Amygdala (tissue), 56 donors: ENCODE measurements at places on chromosomes 7 and 10.

- no peak for DNase-seq
Measured at GRCh38 chr10:13712837-13713581, 126.2 kb downstream of the PRPF18 start.

GRCh38 chr7:105861224-105861623, 15.2 kb downstream of the ATXN7L1 start:
- DNase-seq, result no peak

DNA sequence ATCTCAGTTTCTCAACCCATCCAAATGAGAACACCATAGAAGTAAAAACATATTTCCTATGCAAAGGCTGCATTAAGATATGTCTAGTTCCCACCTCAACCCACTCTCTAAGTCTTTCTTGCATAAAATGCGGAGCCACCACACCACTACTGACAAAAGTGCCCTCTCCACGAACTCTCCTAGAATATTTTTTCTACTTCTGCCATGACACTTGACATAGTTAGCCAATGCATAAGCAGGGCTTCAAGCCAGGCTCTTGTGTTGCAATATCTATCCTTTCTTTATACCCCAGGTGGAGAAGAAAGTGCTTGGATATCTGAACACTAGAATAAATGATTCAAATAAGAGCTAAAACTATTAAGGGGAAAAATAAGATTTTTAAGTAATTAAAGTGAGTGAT, 465.2 kb downstream of the NRG3 start:
- no peak for DNase-seq

- no peak for DNase-seq
Measured at GRCh38 chr10:3425261-3425660, 252.7 kb upstream of the PITRM1 start.

- no peak for DNase-seq
Measured at GRCh38 chr7:81715984-81716588, 53.8 kb downstream of the HGF start.

DNA sequence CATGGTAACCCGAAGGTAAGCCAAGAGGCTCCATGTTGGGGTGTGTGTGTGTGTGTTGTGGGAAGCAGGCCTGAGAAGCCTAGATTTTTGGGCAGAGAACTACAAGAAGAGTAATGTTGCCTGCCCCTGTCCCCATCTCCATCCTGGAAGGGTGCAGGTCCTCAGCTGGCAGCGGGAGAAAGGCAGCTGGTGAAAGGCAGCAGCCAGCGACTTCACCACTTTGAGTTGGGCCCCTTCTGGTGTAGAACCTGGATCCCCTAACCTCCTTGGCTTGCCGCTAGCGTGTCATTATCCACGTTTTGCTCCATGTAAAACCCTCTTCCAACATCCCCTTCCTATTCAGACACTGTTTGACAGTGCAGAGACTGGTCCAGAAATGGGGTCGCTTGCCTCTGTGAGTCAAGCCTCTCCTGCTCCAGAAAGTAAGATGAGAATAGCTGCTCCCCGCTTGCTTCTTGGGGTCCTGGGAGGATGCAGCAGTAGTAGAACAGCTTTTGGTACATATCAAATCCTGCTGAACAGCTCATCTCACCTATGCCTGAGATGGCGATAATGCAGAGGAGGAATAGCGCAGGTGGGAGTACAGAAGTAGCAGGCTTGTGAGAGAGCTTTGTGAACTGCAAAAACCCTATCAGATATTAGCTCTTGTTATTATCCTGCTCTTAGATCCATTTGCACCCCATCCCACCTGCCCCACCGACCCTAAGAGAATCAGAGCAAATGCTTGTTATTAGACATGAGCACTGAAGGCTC, 22.1 kb upstream of the CDH23 start:
- DNase-seq, result no peak

DNA sequence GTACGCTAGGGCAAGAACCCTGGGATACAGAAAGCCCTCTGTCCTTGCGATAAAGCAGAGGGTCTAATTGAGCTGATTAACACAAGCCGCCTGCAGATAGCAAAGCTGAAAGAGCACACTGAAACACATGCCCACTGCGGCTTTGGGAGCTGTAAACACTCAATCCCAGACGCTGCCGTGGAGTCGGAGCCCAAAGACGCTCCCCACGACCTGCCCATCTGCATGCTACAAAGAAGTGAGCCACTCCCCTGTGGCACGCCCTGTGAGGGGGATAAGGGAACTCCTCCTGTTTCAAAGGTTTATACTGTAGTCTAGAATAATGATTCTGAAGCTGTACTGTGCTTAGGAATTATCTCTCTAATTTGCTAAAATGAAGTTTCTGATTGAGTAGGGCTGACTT, 985.6 kb upstream of the GHITM start:
- DNase-seq, result no peak

- no peak for DNase-seq
Measured at GRCh38 chr10:16242859-16243613, 193.8 kb upstream of the PTER start.

GRCh38 chr10:99913831-99914235, 95.9 kb downstream of the DNMBP start:
- no peak for DNase-seq

DNA sequence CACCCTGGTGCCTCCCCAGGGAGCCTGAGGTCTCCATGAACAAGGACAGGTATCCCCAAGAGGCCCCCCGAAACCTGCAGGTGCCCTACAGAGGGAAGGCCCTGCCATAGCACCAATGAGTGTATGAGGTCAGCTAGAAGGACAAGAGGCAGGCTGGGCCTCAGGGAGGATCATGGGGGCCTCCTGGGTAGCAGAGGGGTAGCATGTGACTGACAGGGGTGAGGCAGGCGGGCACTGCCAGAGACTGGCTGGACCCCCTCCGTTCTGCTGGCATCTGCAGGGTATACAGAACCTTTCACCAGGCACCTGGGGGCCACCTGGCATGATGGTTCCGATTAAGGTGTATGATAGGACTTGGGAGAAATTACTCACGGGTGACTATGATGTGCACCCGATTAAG, 79.2 kb upstream of the KCTD7 start:
- DNase-seq, result no peak

- DNase-seq, result no peak
Measured at GRCh38 chr7:86963599-86964230, 95.7 kb downstream of the ELAPOR2 start.

- no peak for DNase-seq
Measured at GRCh38 chr10:93071674-93072224, 1.9 kb upstream of the CYP26A1 start.

DNA sequence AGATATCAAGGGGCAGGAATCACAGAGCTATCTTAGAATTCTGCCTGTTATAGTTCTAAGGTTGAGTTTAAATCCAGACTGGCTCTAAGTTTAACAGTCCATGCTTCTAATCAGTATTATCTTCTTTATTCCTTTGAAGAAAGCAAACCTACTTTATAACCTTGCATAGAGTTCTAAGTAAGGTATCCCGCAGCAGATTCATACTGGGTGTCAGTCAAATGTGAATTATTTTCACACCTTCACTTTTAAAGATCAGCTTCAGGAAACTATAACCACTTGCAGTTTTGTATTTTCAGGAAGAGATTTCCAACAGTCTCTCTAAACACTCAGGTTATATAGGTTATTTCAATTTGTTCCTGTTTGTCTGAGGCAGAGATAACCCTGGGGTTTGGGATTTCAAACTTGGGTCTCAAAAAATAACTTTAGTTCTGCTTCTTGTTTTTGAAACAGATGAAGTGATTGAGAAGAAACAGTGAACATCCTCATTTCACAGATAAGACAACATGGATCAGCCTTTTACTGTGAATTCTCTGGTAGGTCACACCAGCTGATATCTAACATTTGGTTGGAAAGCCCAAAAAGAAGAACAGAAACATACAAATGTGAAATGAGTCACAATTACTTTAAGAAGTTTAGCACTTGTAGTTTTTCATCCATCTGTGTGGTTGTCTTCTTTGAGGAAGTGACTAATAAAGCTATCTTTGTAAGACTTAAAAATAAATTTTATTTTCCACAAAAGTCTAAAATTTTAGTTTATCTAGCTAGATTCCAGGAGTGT, 21.4 kb downstream of the STAMBPL1 start:
- DNase-seq, result no peak

DNA sequence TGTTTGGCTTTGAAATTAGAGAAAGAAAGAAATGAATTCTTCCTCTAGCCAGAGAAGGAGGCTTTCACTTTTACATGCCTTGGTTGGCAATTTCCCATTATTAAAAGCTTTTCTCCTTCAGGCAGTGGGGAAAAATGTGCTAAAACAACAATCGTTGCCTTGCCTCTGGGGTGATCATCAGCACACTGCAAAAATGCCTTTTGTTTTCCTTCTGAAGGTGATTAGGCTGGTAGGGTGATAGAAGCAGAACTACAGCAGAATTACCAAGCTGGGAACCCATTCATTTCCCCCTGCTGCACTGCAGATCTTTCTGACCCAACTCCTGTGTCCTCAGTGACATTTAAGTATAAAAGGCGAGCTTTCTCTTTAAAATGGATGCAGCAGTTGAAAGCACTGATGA, 22.2 kb downstream of the ANK3 start:
- no peak for DNase-seq

DNA sequence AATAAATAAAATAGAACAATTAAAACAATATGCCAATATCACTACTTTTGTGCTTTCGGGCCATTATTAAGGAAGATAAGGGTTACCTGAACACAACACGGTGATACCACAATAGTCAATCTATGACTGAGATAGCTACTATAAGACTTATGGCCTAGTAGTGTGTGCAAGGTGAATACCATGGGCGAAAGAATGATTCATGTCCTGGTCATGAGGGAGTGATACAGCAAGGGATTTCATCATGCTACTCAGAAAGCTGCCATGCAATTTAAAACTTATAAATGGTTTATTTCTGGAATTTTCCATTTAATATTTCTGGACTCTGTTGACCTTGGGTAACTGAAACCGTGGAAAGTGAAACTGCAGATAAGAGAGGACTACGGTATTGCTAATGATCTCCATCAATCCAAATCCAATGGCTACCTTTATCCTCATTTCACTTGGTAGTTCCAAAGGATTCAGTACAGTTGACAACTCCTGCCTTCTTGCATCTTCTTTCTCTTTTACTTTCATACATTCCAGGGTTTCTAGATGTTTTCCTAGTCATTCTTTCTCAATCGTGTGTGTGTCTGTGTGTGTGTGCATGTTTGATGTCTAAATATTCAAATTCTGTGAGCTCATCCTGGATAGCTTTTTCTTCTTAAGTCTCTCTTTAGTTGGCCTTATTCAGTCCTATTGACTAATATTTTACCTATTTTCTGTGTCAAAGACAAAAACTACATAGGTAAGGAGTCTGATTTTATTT, 100.5 kb upstream of the MAGI2 start:
- no peak for DNase-seq

DNA sequence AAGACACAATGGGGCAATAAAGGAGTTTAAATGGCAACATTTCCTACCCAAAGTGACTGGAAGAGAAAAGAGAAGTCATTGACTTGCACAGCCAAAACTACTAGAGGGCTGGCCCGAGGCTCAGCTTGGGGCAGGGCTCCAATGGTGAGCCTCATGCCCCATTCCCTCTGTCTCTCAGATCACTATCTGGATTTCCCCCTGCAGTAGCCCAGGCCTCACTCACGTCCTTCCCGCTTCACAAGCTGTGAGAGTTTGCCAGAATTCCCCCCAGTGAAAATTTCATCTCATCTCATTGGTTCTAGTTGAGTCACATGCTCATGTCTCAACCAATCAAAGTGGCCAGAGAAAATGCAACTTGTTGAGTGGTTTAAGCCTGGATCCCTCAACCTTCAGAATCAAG, 181.3 kb downstream of the WDR11 start:
- DNase-seq, result no peak

GRCh38 chr10:29199941-29200679, 88.8 kb upstream of the LYZL1 start:
- no peak for DNase-seq

GRCh38 chr10:93384006-93384405, 98.1 kb downstream of the MYOF start:
- no peak for DNase-seq

DNA sequence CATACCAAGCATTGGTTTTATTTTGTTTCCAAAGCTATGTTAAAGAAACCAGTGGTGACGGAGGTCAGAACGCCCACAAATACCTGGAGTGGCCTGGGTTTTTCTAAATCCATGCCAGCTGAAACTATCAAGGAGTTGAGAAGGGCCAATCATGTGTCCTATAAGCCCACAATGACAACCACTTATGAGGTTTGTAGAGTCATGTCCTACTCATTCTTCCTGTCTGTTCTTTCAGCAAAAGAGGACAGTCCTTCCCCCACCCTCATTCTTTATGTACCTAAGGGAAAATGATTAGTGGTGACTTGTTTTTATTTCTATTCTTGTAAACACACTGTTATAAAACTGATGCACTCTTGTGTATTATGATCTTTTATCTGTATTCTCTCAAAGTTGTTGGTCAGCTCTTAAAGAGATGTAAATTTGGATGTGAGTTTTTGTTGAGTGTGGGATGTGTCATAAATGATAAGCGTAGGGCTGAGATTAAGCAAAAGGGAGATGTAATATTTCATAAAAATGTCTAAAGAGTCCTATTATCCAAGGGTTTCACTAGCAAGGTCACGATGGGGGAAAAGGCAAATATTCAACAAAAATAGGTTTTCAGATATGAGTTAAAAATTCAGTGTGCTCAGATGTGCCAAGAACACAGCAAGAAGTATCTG, 294.4 kb downstream of the BICC1 start:
- DNase-seq, result no peak

DNA sequence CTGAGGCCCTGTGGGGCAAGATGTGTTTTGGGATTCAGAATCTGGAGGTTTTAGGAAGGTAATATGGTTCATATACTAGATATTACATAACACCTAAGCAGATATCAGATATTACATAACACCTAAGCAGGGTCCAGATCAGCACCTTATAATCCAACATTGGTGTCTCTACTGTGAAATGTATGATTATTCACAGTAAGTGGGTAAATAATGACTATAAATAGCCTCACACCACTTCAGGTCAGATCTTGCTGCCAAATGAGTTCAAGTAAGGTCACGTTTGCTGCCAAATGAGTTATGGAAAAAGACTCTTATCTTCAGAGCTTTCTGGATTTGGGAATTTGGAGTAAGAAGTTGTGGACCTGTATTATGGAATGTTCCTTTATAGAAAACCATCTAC, 14.6 kb downstream of the ADRB1 start:
- no peak for DNase-seq

DNA sequence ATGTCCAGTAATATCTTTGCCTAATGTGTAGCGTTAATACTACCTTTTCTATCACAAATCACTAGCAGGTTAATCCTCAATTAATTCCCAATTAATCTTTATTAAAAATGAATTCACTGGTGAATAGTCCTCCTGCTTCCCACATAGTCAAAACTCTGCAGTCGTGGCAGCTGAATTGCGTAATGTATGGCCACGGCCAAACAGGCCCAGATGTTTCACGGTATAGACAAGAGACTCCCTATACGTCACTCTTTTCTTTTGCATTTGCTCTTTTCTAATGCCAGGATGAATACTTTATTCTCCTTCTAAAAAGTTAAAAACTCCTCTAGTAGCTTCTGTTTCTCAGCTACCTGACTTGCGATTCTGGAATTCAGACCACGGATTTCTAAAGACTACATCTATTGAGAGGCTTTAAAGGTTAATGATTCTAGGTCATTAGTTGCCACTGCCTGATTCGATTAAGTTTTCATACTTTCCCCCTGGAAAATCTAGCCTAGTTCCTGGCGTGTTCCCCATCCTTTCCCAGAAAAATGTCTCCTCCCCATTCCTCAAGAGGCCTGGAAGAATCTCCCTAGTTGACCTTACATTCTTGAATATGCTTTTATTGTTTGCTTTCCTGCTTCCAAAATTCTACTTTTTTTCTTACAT, 16.9 kb downstream of the MEOX2 start:
- DNase-seq, result no peak

GRCh38 chr7:155729847-155730246, 82.4 kb downstream of the SHH start:
- DNase-seq, result no peak
